Dermis microvascular lymphatic vessel endothelial cell (primary cell): ENCODE measurements at places on chromosomes 3 and 15.

DNA sequence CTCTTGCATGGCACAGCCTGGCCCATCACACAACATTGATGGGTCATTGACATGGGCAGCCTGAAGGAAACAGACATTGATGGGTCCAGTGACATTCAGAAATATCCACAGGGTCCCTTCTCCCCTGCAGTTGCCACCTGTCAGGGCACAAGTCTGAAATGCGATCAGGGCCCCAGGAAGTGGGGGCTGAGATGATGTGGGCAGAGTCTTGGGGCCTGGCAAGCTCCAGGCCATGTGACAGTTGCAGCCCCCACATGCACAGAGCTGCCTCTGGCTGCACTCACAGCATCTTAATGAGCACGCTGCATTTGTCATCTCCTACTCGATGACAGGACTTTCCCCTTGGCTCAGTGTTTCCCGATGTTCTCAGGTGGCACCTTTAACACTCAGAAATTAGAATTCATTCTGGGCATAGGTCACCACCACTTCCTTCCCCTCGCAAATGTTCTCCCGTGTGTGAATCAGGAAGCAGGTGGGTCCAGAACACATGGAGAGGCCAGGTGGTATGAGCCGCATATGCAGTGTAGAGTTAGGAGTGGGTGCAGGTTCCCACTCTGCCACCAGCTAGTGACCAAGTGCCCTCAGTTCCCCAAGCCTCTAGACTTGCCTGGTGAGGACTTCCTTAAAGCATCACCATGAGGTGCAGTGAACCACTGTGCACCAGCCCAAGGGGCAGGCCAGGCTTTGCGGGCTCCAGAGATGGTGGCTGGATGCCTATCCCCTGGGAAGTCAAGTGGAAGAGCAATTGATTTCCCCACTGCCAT is 1.6 kb upstream of the TXNRD3 start:
- no peak for DNase-seq

GRCh38 chr3:194998417-194998816 is 272.5 kb downstream of the XXYLT1 start:
- no peak for DNase-seq

GRCh38 chr3:52986938-52987337 is 58.9 kb downstream of the SFMBT1 start:
- DNase-seq: peak; percentile 3

DNA sequence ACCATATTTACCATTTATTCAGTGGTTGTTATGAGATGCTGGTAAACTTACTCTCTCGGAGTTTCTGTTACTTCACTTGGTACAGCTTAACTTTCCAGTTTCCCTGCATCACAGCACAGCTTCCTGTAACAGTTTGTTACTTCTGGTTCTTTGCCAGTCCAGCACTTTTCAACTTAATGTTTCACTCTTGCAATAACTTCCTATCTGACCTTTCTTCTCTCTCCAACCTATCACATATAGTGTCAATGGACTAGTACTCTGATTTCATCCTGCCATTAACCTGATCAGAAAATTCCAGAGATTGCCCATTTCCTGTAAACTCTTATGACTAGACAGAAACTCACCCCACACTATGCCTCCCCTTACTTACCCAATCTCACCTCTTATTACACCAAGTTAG is 3.9 kb upstream of the ATP11B start:
- no peak for DNase-seq

DNA sequence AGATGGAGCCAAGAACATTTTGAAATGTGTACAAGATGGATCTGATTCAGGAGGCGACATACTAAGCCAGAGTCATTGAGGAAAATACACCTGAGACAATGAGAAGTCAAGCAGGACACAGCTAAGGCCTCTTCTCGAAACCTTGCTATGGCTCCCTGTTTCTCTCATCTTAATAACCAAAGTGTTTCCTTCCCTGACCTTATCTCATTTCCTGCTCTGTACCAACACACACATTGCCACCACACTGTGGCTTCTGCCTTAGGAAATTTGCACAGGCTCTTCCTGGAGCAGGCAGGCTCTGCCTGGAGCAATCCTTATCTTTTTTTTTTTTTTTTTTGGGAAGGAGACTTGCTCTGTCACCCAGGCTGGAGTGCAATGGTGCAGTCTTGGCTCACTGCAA is 36.6 kb downstream of the OXSM start:
- DNase-seq: no peak

DNA sequence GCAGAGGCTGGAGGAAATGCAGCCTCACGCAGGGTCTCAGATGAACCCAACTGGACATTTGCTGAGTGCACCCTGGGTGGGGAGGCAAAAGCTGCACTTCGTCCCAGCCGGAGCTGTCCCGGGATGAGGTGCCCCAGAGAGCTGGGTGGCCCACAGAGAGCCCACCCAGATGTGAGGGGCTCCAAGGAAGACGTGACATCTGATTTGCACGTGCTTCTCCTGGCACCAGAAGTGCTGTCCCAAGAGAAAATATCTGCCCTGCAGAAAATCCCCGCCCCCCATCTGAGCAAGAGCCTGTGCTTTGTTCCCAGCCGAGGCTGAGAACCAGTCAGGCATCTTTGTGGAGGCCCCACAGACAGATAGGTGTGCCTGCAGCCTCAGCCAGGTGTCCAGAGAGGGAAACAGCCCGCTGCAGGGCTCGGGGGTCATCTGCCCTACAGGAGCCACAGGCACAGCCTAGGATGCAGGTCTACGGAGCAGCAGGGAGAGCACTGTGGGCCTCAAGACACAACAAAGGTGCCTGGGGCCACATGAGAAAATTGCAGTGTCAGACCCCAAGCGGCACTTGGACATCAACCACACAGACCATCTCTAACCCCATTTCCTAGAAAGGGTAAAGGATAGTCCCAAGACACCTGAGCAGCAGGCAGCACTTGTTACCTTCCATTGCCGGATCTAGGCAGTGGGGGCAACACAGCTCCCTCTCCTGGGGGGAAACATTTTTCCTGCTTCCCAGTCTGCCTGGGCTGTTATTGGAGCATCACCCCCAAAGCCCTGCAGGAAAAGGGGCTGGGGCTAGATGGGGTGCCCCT is 5.8 kb downstream of the TMIE start:
- DNase-seq: no peak

- DNase-seq: no peak
Observed at GRCh38 chr15:96262549-96263489, 67.7 kb upstream of the NR2F2 start.

- DNase-seq: no peak
Observed at GRCh38 chr3:134393074-134393473, 18.8 kb upstream of the AMOTL2 start.

DNA sequence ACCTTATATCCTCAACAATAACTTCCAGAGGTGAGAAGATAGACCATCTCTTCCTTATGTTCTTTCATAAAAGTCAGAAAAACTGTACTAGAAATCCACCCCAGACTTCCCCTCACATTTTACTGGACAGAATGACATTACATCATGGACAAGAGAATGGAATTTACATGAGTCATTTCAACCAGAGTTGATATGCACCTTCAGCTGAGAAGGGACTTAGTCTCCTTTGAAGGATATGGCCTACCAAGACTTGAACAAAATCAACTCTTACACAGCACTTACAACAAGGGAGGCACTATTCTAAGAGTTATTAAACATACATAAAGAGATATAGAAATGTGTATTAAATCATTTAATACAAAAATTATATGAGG is 380.0 kb upstream of the DPH6 start:
- no peak for DNase-seq
